CD4-positive, alpha-beta T cell treated with Interleukin-1 beta for 1 hour (primary cell): ENCODE measurements at places on chromosomes 7 and 10.

DNA sequence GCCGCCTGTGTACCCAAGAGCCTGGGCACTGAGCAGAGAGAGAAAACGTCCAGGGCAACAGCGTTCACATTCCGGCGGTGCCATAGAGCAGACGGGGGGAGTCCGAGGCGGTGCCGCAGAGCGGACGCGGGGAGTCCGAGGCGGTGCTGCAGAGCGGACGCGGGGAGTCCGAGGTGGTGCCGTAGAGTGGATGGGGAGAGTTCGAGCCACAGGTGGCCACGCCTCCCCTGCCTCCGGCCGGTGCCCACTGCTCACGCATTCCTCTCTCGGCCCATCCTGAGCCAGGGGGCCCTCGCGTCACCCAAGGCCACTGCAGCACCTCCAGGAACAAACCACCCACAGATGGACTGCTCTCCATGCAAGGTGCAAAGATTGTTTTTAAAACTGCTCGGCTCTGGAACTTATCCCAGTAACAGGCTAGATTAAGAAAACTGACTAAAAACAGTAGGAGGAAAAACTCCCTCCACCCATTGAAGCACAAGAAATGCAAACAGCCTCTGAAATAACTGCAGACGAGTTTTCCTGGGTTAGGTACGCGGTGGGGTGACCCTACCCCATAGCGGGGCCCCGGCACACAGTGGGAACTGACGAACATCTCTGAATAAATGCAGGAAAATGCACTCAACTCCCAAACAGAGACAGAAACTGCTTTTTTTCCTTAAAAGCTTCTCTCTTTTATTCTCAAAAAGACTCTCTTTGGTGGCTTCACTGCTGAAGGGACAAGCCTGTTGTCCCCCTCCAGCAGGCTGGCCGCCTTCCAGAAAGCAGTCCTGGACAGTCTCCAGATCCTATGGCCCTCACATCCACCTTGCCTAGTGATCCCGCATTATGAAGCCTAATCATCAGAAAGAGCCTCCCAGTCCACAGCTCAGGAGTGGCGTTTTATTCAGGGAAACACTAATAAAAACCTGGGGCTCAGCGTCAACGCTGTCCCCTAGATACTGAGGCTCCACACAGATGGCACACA is 55.9 kb downstream of the DIP2C start:
- no peak for DNase-seq

DNA sequence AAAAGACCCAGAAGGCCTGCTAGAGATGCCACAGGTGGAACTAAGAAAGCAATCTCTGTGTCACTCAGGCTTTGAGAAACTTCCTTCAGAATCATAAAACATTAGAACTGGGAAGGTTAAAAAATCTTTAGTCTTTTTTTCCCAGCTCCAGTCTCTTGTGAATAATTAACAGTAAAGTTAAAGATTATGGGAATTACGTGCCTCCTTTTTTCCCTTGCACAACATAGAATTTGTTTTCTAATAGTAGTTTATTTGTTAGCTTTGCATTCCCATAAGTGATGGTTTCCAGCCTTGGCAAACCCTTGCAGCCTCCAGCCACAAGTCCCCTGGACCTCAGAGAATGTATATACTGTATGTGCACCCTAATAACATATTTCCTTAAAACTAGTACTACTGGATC is 128.3 kb downstream of the TPST1 start:
- no peak for DNase-seq

GRCh38 chr7:57646901-57647246 is 196.9 kb downstream of the ZNF716 start:
- DNase-seq: no peak

GRCh38 chr10:121406823-121407545 is 191.3 kb downstream of the FGFR2 start:
- DNase-seq: no peak

- no peak for DNase-seq
Observed at GRCh38 chr7:44402401-44403060, 77.1 kb upstream of the CAMK2B start.
